ENCODE measurements at places on chromosomes 7 and 10.

DNA sequence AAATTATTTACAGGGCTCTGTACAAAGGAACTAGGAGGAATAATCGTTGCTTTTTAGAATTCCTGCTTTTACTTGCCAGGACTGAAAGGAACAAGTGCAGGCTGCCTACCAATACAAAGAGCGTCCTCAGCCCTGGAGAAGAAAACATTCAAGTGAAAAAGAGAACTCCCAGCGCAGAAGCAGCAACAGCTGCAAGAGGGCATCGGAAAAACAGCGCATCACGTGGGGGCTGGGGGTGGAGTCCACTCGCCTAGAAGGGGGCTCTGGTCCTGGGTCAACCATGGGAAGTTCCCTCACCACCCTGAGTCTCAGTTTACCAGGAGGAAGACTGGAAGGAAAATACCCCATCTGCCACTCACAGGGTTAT lies 385 bp upstream of the C10orf90 start:
- DNase-seq: no peak

DNA sequence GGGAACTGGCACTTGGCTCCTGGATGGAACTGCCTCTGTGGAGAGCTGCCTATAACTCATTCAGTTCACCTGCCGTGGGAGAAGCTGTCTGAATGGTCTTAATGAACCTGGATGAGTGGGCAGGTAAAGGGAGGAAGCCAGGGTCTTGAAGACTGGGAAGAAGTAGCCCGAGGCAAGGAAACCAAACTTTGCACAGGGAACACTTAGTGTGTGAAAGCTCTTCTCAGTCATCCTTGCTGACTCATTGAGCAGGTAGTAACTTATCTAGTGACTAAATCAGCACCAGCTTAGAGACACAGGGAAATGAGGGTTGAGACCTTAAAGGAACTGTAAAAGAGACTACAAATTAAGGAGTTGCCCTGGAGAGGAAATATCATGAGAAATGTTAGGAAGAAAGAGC lies 9.9 kb downstream of the LRRC4 start:
- DNase-seq: no peak

DNA sequence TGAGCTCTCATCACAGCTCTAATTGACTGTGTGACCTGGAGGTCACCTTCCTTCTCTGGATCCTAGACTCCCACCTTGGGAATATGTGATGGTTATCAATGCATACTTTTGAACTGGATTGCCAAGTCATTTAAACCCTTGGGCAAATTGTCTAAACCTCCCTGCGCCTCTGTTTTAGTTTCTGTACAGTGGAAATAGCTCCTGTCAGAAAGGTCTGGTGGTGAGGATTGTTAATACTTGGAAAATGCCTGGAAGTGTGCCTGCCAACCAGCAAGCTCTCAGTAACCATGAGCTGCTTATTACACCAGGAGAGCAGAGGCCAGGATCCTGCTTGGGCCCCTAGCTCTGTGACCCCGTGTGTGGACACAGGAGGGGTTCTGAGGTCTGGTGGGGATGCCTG lies 108.7 kb upstream of the PPIF start:
- DNase-seq: no peak

- DNase-seq: no peak
These were observed 74.1 kb downstream of the GTF2IRD1 start for GRCh38 chr7:74527842-74528241.

DNA sequence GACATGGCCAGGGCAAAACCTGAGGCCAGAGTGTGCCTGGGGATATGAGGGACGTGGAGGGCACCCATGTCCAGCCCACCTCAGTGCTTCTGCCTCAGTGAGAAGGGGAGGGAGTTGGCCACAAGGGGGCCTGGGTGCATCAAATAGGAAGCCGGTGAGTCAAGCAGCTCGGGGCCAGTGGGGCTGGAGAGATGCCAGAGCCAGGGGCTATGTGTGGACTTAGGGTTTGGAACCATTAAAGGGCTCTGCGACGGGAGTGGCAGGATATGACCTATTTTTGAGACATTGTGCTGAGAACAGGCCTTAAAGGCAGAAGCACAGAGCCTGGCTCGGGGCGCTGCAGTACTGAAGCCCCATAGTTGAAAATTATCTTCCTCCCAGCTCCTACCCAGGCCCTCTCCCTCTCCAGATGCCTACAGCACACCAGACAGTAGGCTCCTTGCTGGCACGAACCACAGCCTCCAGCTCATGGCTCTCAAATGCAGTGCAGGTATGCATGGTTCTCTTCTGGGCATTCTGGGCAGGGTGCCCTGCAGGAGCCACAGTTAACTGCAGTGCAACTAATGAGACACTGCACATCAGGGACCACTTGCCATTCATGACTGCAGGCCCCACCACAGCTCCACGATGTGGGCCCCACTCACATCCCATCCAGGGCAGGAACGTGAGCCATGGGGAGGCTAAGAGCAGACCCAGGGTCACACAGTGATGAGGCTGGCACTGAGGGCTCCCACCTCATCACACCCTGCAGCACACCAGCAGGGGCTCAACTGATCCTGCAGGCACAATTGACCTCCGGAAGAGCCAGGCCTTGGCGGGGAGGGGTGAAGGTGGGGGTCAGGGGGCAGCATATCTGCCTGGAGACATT lies 7.2 kb upstream of the PGAM2 start:
- DNase-seq: peak; percentile 20

GRCh38 chr10:78362406-78363022 lies 328.9 kb downstream of the RPS24 start:
- no peak for DNase-seq

- DNase-seq: no peak
These were observed 20.5 kb downstream of the STRA8 start for GRCh38 chr7:135253851-135254771.
